ENCODE measurements at places on chromosomes 16 and 17. TPM values are rescaled to one million over a fixed set of nuclear protein-coding genes. Genes with fewer than 3 reads are reported as not detected.

GRCh38 chr17:49978501-49978900 lies 9.5 kb downstream of the DLX4 start:
- no peaks in the 10 kb centered on the region for H3K4me1 ChIP-seq
- H3K36me3 ChIP-seq = no peaks in the 10 kb centered on the region
- DNase-seq = no peak
- H3K27ac ChIP-seq = no peak overlapping the region
- no peak overlapping the region for H3K4me3 ChIP-seq
- peaks cover 84% of the 10 kb centered on the region for H3K27me3 ChIP-seq

The SRL gene
- 0.31 TPM for total RNA-seq

DNA sequence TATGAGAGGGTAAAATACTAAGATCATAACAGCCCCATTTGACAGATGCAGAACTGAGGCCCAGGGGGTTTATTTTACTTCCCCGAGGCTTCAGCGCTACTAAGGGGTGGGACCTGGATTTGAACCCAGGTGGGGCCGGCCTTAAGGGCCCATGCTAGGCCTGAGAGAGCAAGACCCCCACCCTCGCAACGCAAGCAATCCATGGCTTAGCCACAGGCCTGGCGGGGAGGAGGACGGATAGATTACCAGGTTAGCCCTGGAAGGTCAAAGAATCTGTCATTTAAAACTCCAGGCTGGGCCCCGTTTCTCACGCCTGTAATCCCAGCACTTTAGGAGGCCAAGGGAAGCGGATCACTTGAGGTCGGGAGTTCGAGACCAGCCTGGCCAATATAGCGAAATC lies 1.9 kb upstream of the CDH3 start:
- H3K27ac ChIP-seq = no peak overlapping the region
- DNase-seq = no peak
- peaks cover 11% of the 10 kb centered on the region for H3K27me3 ChIP-seq
- H3K4me1 ChIP-seq = peaks cover 18% of the 10 kb centered on the region
- H3K4me3 ChIP-seq = no peak overlapping the region

GRCh38 chr16:112153-112840 lies 26.2 kb downstream of the NPRL3 start:
- no peak overlapping the region for H3K27ac ChIP-seq
- DNase-seq = no peak
- H3K36me3 ChIP-seq = peaks cover 22% of the 10 kb centered on the region
- no peak overlapping the region for H3K4me3 ChIP-seq

DNA sequence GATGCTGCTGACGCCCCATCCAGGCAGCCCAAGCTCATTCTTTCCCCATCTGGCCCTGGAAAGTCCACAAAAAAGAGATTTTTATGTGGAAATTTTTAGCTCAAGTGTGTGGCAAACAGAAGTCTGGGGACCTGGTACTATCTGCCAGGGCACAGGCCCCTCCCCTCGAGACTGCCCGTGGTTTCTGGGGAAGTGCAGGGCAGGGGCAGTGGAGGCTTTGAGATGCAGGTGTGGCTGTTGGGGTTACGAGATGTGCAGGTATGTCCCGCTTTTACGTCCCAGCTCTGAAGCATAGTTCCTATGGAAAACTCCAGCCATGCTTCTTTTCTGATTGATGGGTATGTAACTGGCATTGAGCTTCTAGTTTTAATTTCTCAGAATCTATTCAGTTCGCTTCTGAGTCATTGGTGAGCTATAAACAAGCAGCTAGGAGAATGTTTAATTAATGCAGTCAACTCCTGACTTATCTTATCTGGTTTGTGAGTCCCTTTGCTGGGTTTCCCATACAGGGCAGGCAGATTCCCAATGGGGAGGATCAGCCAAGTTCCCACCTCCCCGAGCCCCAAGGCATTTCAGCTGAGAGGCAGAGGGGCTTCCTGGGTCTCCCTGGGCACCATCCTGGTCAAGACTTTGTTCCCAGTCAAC lies 16.2 kb downstream of the TBX4 start:
- no peak for DNase-seq
- no peak overlapping the region for H3K27ac ChIP-seq
- no peak overlapping the region for H3K4me3 ChIP-seq
- no peaks in the 10 kb centered on the region for H3K27me3 ChIP-seq
- no peaks in the 10 kb centered on the region for H3K36me3 ChIP-seq
